Progenitor cell of endocrine pancreas (in vitro differentiated cells): ENCODE measurements at places on chromosomes 11 and 22. TPM values are rescaled to one million over a fixed set of nuclear protein-coding genes. Genes with fewer than 3 reads are reported as not detected.

The C11orf42 gene
- not detected in 2 replicates for total RNA-seq

The MRGPRX4 gene
- total RNA-seq, result not detected in 2 replicates

GRCh38 chr11:70244698-70245097 is 25.8 kb upstream of the PPFIA1 start:
- H3K27me3 ChIP-seq, result peaks cover 26% of the 10 kb centered on the region
- H3K36me3 ChIP-seq, result no peaks in the 10 kb centered on the region
- no peak for DNase-seq
- H3K27ac ChIP-seq, result no peak overlapping the region
- peaks cover 4% of the 10 kb centered on the region for H3K4me1 ChIP-seq
- H3K4me3 ChIP-seq, result no peak overlapping the region

DNA sequence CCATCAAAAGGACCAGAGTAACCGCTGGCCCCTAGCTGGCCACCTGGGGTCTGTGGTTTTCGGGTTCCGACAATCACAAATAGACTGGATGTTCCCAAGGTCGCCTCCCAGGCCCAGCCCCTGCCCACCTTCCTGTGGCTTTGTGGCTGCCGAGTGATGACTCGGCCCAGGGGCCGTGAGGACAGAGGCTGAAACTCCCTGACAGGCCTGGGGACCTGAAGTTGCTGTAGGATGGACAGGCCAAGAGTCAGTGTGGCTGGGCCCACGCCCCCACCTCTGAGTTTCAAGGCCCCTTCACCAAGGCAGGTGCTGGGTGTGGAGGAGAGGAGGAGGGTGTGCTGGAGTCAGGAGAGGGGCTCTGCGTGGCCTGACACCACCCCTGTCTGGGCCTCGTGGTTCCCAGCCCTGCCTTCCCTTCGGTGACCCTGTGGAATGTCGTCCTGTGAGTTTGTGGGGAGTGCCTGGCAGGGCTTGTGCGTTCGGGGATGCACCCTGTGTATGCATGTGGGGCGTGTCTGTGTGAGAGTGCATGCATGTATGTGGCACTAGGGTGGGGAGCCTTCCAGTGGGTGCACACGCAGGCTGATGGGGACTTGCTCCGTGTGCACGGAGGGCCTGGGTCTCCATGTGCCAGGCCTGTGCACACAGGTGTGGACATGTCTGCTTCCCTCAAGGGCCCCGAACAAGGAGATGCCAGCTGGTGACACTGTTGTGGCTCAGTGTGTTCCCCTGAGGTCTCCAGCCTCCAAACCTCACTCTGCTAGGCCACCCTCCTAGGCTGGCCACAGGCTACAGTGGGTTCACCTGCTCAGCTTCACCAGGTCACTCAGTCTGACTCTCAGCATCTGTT is 8.4 kb upstream of the MGAT3 start:
- DNase-seq, result no peak
- peaks cover 8% of the 10 kb centered on the region for H3K27me3 ChIP-seq

DNA sequence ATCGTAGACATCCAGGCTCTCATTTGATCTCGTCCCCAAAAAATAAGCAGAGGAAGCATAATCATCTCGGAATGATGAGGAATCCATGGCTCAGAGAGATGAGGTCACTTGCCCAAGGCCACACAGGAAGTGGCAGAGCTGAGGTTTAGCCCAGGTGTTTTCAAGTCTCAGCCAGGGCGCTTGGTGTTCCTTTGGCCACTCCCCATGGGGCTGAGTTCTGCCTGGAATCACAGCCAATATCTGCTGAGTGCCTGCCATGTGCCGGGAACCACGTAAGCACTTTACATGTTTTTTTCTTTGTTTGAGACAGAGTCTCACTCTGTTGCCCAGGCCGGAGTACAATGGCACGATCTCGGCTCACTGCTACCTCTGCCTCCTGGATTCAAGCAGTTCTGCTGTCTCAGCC is 29.5 kb upstream of the MYH9 start:
- H3K4me3 ChIP-seq, result no peak overlapping the region
- H3K4me1 ChIP-seq, result peaks cover 9% of the 10 kb centered on the region
- H3K36me3 ChIP-seq, result no peaks in the 10 kb centered on the region
- H3K27me3 ChIP-seq, result no peaks in the 10 kb centered on the region
